ENCODE measurements at places on chromosomes 1 and 21.

- DNase-seq = no peak
These were observed 70.8 kb downstream of the WARS2 start for GRCh38 chr1:119069682-119070081.

- DNase-seq = no peak
These were observed 26.2 kb downstream of the NEK2 start for GRCh38 chr1:211648980-211649934.

DNA sequence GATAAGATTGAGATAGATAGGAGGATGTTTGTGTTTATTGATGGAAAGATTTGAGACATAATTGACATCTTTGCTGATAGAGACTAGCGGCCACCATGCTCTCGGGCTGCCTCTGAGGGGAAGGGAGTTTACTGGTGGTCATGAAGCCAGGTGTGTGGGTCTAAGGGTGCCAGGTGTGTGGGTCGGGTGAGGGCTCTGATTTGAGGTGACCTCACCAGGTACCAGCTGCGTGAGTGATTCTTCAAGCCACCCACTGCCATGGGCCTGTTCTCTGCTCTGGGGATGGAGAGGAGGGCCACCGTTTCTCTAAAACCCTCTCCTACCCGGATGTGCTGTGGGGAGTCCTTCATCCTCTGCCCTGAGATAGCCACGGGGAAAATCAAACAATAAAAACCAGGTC, 3.2 kb downstream of the UBASH3A start:
- DNase-seq = peak; percentile 66

- no peak for DNase-seq
These were observed 8.1 kb downstream of the RGS8 start for GRCh38 chr1:182676274-182676673.

GRCh38 chr1:75986478-75986877, 54.3 kb upstream of the ASB17 start:
- DNase-seq = no peak

All from activated effector memory CD4-positive, alpha-beta T cell treated with anti-CD3 and anti-CD28 coated beads, Interleukin-2, amount 50 U/mL, for 16 hours (primary cell).